ENCODE measurements at places on chromosomes 2 and 18. TPM values are rescaled to one million over a fixed set of nuclear protein-coding genes. Genes with fewer than 3 reads are reported as not detected.

DNA sequence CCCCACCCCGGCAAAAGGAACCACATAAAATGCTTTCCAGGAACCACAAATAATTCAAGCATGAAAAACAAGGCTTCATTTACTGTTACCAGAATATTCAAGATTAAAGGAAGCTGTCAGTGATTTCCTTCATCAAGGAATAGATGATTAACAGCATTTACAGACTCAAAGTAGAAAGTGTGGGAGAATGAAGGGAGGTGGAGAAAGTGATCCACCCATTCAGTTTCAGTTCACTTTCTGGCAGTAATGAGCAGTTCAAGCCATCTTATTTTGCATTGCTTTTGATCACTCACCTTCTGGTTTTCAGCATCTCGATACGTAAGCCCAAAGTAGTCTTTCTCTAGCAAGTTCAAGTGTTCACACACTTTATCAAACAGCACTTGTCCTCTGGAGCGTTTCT is 99.0 kb downstream of the EPB41L3 start:
- H3K27ac ChIP-seq: no peak overlapping the region
- H3K36me3 ChIP-seq: no peaks in the 10 kb centered on the region
- DNase-seq: no peak
- H3K4me1 ChIP-seq: no peaks in the 10 kb centered on the region

GRCh38 chr2:1556776-1557466 is 143.7 kb downstream of the TPO start:
- no peak for DNase-seq
- no peaks in the 10 kb centered on the region for H3K27me3 ChIP-seq
- H3K4me1 ChIP-seq: peaks cover 7% of the 10 kb centered on the region
- H3K36me3 ChIP-seq: no peaks in the 10 kb centered on the region

GRCh38 chr2:51013933-51014526 is 17.9 kb downstream of the NRXN1 start:
- no peaks in the 10 kb centered on the region for H3K36me3 ChIP-seq
- H3K27ac ChIP-seq: no peak overlapping the region
- H3K27me3 ChIP-seq: no peaks in the 10 kb centered on the region
- no peak overlapping the region for H3K4me3 ChIP-seq
- DNase-seq: no peak

MTERF4 gene
- total RNA-seq: 34.6 TPM

GRCh38 chr2:13193900-13194299 is 477.2 kb downstream of the TRIB2 start:
- DNase-seq: no peak
- H3K36me3 ChIP-seq: no peaks in the 10 kb centered on the region
- no peaks in the 10 kb centered on the region for H3K4me1 ChIP-seq
- H3K27ac ChIP-seq: no peak overlapping the region
- H3K4me3 ChIP-seq: no peak overlapping the region

CPO gene
- not detected for total RNA-seq

DNA sequence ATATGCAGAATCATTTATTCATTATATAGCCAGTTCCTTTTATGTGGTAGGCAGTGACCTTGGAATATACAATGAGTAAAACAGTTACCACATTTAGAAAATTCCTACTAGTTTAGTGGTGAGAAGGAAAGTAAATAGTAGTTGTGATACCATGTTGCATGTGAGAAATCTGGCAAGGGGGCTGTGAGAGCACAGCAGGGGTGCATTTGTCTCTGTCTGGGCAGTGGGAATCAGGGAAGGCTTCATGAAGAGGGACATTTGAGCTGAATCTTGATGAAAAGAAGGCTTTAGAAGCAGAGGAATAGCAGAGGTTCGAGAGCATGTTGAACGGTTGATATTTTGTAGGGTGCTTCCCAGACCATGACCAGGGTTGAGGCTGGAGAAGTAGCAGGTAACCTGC is 78.7 kb downstream of the RAB3GAP1 start:
- peaks cover 87% of the 10 kb centered on the region for H3K36me3 ChIP-seq
- no peak overlapping the region for H3K4me3 ChIP-seq
- H3K27me3 ChIP-seq: no peaks in the 10 kb centered on the region
- no peak for DNase-seq
- no peaks in the 10 kb centered on the region for H3K4me1 ChIP-seq
- H3K27ac ChIP-seq: no peak overlapping the region

GRCh38 chr2:233112329-233112728 is 52.2 kb downstream of the INPP5D start:
- no peaks in the 10 kb centered on the region for H3K4me1 ChIP-seq
- H3K36me3 ChIP-seq: no peaks in the 10 kb centered on the region
- no peak overlapping the region for H3K27ac ChIP-seq
- no peak overlapping the region for H3K4me3 ChIP-seq

AGXT gene
- not detected for total RNA-seq

COL6A3 gene
- total RNA-seq: 119 TPM

DNA sequence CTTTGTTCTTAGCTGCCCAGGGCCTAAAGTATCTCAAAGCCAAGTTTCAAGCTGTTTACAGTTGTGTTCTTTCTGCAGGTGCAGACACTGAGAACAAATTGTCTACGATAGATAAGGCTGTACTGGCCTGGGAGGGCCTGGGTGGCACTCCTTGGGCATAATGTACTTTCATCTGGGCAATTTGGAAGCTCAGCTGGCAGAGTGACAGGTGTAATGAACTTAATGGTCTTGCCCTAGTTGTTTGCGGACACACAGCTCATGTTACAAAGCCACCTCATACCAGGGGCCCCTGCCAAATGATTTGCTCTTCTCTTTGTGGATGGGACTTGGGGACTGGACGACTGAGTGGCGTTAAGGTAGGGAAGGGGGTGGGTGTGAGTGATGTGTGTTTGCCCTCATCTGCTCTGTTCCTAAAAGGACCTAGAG is 4.3 kb downstream of the LDLRAD4 start:
- no peak for DNase-seq
- H3K36me3 ChIP-seq: no peaks in the 10 kb centered on the region
- H3K27ac ChIP-seq: peak overlapping the region; percentile 44
- H3K27me3 ChIP-seq: no peaks in the 10 kb centered on the region
- no peak overlapping the region for H3K4me3 ChIP-seq

DNA sequence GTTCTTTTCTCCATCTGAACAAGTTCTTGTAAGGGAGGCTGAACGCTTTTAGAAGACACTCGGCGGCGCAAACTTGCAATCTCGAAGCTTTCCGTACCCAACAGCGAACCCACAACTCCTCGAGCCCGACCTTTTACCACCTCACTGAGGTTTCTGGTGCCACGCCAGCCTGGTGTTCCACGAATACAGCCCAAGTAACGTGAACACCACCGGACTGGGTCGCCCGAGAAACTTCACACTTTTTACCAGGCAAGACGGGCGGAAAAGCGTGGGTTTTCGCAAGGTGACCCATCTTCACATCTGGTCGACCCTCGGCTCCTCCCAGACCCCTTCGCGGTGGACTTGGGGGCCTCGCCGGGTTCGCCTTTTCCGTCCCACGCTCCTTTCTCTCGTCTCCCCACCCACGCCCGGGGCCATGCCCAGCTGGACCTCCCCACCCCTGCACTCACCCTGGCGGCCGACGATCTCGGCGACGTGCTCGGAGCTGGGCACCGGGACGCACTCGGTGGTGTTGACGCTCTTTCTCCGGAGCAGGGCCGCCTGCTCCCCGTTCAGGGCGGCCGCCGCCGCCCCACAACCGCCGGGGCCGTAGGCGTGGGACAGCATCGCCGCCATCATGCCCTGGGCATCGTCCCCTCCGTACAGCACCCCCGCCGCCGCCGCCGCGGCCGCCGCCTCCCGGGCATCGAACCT is 1.2 kb downstream of the MEX3C start:
- no peaks in the 10 kb centered on the region for H3K27me3 ChIP-seq
- peaks cover 37% of the 10 kb centered on the region for H3K4me1 ChIP-seq
- H3K36me3 ChIP-seq: no peaks in the 10 kb centered on the region
- H3K4me3 ChIP-seq: peak overlapping the region; percentile 90
- H3K27ac ChIP-seq: peak overlapping the region; percentile 92
- peak; percentile 82 for DNase-seq

DNA sequence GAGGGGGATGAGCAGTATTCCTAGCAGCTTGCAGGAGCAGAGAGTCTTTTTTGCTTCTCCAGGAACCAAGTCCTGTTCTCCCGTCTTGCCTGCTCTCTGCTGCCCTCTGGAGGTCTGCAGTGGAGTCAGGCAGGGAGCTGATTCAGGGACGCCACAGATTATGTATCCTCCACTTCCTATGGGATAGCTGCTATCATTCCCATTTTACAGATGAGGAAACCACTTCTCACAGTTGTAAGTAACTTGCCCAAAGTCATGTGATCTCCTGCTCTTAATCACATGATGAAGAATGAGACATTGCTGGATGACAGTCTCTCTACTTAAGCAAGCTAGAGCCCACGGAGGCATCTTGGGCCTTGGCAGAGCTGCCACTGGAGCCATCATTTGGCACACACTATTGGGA is 8.3 kb downstream of the SLC4A5 start:
- H3K4me3 ChIP-seq: no peak overlapping the region
- DNase-seq: peak; percentile 86
- no peaks in the 10 kb centered on the region for H3K27me3 ChIP-seq
- H3K4me1 ChIP-seq: no peaks in the 10 kb centered on the region
- no peaks in the 10 kb centered on the region for H3K36me3 ChIP-seq

Data from upper lobe of right lung (tissue), 1 donor.